ENCODE measurements at places on chromosomes 4 and X.

- no peak for DNase-seq
Observed at GRCh38 chr4:104973708-104974107, 173.0 kb upstream of the TET2 start.

- no peak for DNase-seq
Observed at GRCh38 chr4:141142423-141142822, 9.2 kb upstream of the RNF150 start.

- DNase-seq = no peak
Observed at GRCh38 chr4:111127841-111128240, 505.0 kb upstream of the PITX2 start.

GRCh38 chr4:40940317-40940741, 190.6 kb downstream of the NSUN7 start:
- no peak for DNase-seq

DNA sequence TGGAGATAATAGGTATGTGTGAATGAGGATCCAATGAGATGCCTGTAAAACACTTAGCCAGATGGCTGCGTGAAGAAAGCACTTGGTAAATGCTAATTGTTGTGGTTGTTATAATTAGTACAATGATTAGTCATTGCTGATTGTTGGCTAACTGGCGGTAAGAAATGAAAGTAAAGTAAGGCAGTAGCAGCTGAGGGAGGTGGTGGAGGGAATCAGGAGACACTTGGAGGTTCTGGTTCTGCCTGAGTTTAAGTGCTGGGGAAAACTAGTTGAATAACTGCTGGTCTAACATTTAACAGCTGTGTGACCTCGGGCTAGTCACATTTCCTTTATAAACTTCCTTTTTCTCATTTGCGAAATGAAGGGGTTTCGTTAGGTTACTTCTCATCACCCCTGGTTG, 30.9 kb downstream of the CD38 start:
- DNase-seq = no peak

DNA sequence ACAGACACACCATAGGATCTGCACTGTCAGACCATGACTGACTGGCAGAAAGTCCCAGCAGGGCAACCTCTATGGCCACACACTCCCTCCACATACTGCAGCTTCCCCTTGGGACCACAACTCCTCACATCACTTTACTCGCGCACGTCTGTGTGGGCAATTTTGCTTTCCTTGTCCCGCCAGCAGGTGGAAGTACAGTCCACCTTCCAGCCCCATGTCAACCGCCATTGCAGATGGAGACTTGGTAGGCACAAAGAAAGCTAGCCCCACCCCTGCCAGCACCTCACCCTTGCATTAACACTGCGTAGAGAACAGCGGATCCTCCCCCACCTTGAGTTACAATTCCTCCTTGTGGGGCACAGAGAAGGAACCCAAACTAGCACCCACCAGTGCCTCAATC, 74.4 kb upstream of the NAP1L2 start:
- DNase-seq = no peak

DNA sequence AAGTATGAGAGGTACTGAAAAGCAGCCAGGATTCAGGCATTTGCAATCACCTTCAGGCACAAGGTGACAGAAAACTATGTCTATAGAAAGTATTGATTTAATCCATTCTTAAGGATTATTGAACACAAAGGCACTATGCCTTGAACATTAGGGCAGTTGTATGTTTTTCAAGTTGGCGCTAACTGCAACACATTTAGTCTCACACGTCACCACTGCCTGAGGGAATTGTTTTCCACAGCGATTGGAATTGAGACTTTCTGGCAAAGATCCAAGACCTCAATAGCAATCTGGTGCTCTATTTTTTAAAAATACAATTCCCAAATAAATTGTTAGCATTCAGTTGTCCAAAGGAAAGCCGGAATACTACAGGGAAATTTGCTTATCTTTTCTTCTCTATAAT, 52.7 kb upstream of the FTHL17 start:
- no peak for DNase-seq

DNA sequence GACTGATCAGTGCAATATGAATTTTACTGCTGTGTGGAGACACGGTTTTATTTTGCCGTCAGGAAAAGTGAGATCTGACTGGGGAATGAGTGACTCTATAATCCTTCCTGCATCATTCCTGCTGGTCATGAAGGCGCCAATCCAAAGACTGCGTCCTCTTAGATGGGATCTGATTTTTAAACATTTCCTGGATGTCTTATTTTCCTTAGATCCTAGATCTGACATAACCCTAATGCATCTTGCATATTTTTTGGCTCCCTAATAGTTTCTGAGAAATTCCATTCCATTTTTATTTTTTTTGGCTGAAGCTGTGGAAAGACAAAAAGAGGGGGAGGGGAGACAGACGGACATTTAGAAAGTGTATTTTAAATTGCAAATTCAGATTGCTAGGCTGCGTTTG, 454.9 kb upstream of the FAT1 start:
- DNase-seq = no peak

DNA sequence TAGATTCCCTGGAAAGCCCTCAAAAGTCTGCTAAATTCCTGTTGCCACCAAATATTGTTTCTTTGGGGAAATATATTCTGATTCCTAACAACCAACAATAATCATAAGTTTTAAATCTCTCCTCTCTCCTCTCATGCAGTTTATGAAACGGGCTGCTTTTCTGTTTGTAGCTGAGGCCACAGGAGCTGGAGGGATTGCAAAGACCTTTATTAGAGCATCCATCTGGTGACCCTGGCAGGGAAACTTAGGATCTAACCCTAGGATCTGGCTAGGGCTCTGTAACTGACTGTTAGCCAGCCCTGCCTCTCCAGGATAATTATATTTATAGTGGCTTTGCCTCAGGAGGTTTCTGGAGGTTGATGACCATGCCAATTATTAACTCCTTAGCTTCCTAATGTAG, 56.9 kb downstream of the SMAD1 start:
- DNase-seq = no peak

- no peak for DNase-seq
Observed at GRCh38 chrX:1093121-1093520, 119.3 kb downstream of the CRLF2 start.
